Keratinocyte (primary cell): ENCODE measurements at places on chromosomes 13 and 19.

GRCh38 chr13:36282821-36283432, 14.7 kb downstream of the CCDC169 start:
- DNase-seq: peak; percentile 9

- no peak for DNase-seq
These were observed 141.2 kb downstream of the URI1 start for GRCh38 chr19:30083125-30083681.

DNA sequence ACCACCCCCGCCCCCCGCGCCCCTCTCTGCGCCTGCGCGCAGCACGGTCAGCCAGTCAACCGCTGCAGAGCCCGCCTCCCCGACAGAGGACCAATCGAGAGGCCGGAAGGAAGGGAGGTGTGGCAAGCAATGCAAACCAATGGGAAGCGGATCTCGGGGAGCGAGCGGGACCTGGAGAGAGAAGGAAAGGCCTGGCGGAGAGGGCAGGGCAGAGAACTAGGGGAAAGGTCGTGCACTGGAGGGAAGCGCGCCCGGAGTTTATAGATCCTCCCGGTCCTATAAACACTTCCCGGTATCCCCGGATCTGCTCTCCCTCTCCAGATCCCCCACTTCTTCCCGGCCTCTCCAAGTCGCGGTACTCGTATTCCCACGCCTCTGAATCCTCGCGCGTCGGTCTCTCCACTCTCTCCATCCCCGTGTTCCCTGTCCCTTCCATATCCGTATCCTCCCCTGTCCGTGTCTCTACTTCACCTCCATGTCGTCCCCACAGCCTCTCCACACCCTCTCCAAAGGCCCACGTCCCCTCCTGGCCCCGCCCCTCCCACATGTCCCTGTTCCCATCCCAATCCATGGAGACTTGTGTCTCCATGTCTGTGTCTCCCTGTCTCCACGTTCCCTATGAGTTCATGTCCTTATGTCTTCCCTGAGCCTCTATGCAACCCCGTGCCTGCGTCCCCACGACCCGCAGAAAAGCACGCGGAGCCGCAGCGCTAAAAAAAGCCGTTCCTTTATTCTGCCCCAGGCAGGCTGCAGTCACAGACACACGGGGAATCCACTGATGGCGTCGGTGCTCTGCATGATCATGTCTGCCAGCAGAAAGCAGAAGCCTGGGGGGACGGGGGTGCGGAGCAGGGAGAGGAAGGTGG, 434 bp upstream of the ETFB start:
- peak; percentile 89 for DNase-seq

DNA sequence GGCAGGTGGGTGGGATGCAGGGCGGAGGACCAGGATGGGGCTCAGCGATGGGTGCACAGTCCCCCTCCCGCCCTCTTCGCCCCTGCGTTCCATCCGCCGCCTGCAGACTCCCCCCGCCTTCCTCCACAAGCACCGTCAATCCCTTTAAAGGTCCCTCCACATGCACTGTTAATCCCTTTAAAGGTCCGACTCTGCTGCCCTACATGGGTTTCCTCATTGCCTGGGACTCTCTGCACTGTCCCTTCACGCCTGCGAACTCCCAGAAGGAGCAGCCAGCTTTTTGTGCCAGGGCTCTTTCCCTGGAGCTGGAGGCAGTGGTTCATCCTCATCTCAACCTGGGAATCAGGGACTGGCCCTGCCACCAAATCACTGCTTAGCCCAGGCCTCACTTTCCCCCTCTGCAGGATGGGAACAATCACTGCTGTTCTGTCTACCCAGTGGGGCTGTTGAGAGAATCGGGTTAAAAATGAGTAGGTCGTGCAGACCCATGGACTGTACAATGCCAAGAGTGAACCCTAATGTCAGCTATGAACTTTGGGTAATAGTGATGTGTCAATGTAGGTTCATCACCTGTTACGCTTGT, 20.4 kb downstream of the ZNF574 start:
- DNase-seq: no peak

DNA sequence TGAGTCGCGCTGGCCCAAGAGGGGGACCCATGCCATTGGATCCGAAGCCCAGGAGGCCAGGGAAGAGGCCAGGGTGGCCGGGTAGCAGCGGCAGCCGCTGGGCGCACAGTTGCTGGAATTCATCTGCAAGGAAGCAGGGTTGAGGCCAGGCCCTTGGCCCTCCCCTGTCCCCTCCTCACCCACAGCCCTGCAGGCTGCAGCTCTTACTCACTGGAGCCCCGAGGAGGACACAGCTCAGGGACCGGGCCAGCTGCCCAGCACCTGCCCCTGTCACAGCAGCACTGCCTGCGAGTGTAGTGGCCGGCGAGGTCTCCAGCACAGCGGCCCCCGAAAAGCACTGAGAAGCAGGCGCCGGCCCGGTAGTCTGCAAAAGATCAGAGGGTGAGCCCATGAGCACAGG, 11.2 kb downstream of the FBN3 start:
- DNase-seq: no peak

- no peak for DNase-seq
These were observed 117.4 kb downstream of the ESD start for GRCh38 chr13:46679369-46680120.

DNA sequence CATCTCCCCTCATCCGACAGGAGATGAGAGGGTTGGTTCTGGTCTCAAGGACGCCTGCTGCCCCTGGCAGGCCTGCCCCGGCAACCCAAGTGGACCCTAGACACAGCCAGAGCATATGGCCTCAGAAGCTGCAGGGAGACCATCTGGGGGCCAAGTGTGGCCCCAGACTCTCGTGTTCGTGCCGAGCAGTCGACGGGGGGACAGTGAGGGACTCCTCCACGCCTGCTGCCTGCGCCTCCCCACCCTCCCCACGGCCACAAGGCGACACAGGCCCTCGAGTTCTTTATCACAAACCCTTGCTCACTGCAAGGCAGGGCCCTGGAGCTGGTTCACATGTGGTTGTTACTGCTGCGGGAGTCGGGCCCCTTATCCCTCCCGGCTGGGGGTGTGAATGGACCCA, 9.3 kb downstream of the CAPS start:
- DNase-seq: no peak

DNA sequence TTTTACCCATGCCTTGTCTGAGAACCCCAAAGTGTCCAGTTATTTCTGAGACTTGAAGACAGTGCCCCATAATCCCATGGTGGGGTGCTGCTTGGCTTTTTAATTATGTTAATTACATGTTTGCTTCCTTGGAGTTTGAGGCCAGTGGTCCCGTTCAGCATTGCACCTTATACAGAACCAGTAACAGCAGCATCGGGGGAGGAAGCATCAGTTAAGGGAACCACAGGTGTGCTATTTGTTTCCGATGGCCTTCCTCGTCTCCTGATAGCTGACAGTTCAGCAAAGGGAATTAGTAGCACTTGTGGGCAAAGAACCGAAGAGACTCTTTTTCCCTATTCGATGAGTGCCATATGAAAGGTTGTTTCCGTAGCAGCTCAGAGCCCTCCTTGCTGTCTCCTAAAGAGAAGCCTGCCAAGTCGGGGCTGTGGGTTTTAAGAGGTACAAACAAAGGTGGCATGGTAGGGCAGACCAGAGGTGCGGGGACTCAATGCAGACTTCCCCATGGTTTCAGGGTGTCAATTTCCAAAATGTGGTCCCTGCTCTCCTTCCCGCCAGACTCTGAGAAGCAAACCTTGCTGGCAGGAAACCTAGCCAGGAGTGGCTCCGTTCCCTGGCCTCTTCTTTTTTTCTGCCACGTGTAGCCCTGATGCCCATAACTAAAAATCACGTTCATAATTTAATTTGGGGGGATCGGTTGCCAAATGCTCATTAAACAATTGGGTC, 225.2 kb upstream of the TSHZ3 start:
- DNase-seq: no peak

DNA sequence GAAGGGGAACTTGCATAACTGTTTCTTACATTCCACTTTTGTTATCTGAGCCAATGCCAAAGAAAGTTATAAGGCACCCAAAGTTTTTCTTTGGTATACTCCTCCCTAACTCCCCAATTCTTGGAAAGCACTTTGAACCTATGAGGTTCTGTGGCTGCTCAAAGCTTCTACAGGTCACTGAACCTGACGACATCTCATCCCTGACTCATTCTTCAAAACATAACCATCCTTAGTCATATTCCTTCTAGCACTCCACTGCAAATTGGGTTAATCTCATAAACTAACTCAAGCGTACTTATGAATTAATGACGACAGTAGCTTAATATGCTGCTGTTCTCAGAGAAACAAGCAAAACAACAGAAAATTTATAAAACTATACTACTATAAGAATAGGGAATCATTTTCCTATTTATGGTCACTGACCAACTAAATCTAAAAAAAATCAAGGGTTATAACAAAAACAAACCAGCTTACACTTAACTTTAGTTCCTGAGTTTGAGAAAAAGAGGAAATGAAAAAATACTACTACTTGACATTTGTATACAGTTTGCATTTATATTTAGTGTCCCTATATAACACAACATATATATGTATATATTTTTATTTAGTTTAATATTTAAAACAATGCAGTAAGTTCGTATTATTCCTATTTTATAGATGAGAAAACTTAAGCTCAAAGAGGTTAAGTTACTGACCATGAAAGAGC, 69.1 kb downstream of the CAB39L start:
- peak; percentile 19 for DNase-seq

DNA sequence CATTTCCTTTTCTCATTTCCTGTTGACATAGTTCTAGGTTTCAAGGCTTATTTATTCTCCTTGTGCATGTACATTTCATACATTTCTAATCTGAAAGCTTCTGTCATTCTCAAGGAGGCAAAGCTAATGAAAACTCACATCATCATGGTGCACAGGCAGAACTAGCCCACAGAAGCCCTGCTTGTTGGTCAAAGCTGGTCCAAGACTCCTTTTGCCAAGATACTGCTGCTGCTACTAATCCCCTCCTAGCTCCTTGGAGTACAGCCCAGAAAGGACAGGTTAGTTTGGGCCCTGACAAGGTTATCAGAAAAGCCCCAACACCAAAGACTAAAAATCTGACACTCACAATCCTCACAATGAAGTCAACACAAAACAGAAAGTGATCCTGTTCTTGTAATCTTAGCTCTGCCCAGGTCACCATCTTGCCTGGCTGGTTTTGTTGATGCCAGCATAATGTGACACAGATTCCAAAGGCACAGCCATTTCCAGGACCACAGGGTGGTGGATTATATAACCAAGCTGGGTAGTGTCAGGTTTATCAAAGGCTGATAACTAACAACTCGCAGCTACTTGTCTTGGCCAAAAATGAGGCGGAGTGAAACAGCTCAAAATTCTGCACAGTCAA, 417.4 kb downstream of the NDFIP2 start:
- DNase-seq: no peak

DNA sequence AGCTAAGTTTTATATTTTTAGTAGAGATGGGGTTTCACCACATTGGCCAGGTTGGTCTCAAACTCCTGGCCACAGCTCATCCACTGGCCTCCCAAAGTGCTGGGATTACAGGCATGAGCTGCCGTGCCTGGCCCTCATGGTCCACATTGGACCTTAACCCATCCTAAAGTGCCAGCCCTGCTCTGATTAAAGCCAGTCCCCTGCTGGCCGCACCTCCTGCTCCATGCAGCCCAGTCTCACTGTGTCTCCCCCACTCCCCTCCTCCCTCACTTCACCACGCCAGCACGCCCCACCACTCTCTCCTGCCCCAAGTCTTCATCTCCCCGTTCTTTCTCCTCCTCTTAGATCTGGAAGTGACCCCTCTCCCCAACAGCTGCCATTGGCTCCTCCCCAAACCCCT, 16.7 kb upstream of the SDHAF1 start:
- no peak for DNase-seq

DNA sequence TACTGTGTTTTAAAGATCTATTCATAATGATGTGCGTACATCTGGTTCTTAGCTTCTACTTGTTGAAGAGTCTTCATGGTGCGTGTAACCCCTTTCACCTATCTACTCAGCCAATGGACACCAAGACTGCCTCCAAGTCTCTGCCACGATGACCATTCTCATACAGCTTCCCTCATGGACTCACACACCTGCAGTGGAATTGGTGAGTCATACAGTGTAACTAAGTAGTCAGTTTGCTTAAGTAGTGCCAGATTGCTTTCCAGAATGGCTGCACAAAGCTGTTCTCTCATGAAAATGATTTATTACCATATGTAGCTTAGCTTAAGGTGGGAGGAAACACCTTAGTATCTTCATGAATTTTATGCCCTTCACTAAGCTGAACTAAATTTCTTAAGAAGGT, 112.3 kb downstream of the AKAP11 start:
- no peak for DNase-seq

DNA sequence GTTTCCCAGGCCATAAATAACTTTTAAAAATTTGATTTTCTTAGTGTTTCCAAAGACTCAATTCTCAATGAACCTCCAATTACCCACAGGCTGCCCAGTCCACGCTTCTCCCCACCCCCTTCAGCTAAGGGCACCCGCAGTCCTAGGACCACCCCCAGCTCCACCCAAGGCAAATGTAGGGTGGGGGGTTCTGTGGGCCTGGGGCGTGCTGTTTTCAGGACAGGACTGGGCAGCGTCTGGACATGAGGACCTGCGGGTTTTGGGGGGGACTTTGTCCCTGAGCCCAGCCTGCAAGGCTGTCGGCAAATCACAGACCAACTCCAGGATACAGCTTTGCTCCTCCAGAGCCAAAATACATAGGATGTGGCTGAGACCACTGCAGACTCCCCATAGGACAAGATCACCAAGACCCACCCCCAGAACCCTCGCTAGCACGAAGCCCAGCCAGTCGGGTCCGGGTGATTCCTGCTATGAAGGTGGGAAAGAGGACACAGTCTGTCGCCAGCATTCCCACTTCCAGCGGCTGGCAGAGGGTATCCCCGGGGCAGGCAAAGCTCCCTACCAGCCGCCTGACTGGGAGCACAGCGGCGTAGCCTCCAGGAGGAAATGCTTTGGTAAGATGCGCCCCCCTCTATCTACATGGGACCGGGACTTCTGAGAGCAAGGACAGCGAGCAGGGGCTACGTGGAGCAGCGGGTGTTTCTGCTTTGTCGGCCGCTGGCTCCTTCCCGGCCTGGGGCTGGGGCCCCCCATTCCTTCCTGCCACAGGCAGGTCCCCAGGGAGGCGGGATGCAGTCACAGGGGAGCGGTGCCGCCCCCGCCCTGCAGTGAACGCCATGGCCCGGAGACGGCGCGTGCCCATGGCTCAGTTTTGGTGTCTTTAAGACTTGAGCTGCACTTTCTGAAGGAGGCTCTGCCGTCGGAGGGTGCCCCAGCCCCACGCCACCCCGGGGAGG, 1.6 kb upstream of the TIMM13 start:
- DNase-seq: no peak

DNA sequence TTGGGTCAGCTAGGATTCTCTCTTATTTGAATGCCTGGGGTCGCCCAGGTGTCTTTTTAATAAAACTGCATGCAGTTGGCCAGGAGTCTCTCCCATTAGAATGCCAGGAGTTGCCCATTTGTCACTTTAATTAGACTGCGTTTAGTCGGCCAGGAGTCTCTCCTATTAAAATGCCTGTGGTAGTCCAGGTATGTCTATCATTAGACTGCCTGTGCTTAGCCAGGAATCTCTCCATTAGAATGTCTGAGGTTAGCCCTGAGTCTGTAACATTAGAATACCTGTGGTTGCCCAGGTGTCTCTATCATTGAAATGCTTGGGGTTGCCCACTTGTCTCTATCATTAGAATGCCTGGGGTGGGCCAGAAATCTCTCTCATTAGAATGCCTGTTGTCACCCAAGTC, 1470.9 kb downstream of the UQCRFS1 start:
- no peak for DNase-seq

- peak; percentile 21 for DNase-seq
These were observed 717 bp downstream of the SPRYD7 start for GRCh38 chr13:49935171-49936074.

GRCh38 chr13:113488283-113488682, 2.2 kb downstream of the DCUN1D2 start:
- no peak for DNase-seq
